ENCODE measurements at places on chromosomes 13 and 19. TPM values are rescaled to one million over a fixed set of nuclear protein-coding genes. Genes with fewer than 3 reads are reported as not detected.

DNA sequence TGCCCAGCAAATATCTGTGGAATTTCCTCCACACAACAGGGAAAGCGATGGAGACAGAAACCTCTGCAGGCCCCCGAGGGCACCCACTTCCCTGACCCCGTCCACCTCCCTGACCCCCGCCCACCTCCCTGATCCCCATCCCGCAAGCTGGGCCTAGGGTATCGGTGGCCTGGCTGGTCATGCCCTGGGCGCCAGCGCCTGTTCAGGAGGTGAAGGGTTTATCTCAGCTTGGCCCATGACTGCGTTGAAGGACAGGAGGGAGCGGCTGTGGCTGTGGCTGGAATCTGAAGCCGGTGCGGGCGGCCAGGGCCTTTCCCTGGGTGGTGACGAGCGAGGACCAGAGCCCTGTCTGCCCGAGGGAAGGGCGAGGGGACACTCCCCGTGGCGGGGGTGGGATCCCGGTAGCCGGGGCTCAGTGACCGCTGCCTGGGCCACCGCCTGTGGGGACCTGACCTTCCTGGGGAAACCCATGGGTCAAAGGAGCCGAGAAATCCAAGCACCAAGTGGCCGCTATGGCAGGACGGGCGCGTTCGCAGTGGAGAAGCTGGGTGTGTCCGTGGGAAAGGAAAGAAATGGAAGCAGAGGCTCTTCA, 20.7 kb downstream of the GAS6 start:
- DNase-seq, result no peak

- no peak for DNase-seq
Observed at GRCh38 chr19:2059422-2060201, 8.6 kb upstream of the MKNK2 start.

- no peak for DNase-seq
Observed at GRCh38 chr19:30488191-30488590, 116.0 kb downstream of the ZNF536 start.

DNA sequence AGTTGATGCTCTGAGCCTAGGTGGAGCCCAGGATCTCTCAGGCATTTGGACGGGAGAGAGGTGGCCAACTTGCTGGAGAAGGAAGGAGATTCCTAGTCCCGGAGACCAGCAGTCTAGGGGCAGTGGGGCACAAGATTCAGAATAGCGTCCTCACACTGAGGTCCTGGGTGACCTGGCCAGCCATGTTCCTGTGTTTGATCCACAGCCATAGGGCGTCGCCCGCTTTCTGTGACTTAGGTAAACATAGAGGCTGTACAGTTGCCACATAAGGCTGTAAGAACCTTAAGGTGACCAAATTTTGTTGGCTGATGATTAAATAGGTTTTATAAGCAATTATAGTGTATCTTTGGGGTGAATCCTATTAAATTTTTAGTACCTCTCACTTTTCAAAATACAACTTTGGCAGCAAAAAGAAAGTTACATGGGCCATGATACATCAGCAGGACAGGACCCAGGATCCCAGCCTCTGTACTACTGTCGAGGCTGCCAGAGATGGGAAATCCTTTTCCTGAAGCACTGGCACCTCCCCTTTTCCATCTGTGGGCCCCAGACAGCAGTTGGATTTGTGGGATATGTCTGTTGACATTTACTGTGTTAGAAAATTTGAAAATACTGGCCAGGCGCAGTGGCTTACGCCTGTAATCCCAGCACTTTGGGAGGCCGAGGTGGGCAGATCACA, 37.5 kb downstream of the TSSK6 start:
- DNase-seq, result no peak

- no peak for DNase-seq
Observed at GRCh38 chr13:32535115-32535514, 3.5 kb downstream of the N4BP2L2 start.

DNA sequence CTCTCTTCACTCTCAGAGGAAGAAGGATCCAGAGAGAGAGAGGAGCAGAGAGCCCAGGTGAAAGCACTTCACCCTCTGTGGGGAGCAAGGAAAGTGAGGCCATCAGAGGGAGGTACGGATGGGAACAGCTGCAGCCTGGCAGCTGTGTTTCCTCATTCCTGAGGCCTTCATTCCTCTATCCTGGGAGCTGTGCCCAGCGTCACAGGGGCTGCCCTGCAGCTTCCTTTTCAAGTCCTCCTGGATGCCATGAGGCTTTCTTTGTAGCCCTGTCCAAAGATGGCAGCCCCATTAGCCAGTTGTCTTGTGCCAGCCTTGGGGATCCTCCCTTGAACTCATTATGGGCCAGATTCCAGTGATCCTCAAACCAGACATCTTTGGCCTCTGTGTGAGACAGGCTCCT, 76.8 kb upstream of the PCDH8 start:
- peak; percentile 26 for DNase-seq

DNA sequence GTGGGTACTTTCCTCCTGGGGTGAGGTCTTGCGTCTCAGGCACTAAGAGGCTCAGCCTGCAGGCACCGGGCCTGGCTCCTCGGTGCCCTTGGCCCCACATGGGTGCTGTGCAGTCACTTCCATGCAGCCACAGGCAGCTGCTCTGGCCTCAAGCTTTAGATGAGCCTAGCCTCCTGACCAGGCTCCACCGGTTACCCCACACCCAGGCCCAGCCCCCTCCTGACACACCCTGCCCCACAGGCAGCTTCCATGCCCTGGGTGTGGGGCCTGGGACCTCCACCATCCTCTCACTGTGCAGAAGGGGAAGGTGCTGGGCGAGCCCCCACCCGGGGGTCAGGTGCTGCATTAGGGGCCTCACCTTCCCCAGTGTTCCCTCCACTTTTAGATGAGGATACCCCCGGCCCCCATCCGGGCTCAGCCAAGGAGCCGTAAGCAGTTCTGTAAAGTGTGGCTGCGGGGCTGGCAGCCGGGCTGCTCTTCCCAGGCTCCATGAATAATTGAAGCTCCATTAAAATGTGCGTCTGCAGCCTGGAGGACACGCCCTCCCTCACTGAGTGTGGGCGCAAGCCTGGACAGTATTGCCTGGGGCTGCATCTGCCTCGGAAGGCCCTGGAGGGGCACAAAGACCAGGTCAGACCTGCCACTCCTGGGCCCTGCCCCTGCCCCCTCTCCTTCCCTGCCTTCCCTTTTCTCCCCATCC, 72.5 kb upstream of the KCTD15 start:
- no peak for DNase-seq

DNA sequence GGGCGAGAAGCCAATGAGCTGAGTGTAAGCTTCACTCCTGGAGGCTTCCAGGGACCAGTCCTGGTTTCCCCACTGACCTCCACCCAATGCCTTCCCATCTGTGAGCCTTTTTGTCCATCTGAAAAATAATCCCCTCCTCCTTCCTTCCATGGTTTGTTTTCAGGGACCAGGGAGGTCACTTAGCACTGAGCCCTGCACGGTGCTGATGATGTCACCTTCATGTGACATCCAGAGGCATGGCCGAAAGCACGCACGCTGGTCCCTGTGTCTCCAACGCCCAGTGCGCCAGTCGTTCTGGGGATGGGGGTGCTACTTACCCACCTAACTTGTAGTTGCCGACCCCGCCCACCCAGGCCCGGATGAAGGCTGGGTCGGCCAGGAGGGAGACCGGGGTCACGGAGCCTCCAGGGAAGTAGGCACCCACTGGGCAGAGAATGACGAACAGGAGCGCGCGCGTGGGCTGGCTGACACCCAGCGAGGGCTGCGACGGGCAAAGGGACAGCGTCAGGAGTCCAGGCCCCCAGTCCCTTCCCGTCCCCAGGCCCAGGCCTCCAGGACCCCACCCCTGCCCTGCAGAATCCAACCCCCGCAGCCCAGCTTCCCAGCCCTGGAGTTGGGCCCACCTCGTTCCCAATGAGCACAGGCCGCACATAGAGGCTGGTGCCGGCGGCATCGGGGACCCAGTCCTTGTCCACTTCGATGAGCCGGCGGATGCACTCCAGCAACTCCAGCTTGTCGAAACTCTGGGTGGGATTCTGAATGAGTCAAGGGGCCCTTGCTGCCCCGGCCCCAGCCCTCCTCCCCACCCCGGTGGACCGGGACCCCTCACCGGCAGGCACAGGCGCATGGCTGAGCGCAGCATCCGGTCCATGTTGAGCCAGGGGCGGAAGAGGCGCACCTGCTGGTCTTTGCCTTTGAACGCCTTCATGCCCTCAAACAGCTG, 11.2 kb downstream of the BCAT2 start:
- DNase-seq, result no peak

DNA sequence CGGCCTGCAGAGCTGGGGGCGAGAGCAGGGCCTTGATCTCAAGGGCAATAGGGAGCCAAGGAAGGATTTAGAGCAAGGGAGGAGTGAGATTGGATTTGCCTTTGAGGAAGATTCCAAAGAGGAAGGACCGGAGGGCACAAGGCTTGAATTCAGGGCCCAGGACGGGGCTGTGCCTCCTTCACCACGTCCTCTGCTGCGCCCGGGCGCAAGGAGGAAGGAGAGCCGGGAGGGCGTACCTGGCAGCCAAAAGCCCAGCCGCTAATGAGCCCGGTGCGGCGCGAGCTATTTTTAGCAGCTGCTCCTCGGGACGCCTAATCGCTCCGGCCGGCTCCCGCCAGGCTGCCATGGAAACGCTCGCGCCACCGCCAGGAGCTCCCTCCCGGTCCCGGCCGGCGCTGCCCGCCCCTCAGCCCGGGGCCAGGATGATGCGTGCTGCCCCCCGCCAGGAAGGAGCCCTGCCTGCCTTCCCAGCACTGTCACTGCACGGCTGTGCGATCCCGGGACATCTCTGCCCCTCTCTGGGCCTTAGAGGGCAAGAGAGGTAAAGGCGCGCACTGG, 31.3 kb downstream of the TINCR start:
- peak; percentile 67 for DNase-seq

- DNase-seq, result no peak
Observed at GRCh38 chr13:70856711-70857110, 748.5 kb upstream of the KLHL1 start.

DNA sequence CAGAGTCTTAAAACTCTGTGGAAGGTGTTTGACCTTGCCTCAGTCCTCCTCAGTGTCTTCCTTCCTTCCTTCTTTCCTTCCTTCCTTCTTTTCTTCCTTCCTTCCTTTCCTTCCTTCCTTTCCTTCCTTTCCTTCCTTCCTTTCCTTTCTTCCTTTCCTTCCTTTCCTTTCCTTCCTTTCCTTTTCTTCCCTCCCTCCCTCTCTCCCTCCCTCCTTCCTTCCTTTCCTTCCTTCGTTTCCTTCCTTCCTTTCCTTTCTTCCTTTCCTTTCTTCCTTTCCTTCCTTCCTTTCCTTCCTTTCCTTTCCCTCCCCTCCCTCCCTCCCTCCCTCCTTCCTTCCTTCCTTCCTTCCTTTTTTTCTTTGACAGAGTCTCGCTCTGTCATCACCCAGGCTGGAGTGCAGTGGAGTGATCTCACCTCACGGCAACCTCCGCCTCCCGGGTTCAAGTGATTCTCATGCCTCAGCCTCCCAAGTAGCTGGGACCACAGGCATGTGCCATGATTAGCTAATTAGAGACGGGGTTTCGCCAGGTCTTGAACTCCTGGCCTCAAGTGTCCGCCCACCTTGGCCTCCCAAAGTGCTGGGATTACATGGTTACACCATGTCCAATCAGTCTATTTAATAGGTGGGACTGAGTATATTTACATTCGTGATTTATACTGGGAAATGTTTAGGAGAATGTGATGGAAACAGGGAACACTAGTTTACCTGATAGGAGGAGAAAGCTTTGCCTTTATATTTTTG, 16.3 kb downstream of the ZNF507 start:
- no peak for DNase-seq

- DNase-seq, result no peak
Observed at GRCh38 chr13:97658556-97658955, 224.6 kb downstream of the RAP2A start.

- no peak for DNase-seq
Observed at GRCh38 chr13:39862900-39863299, 207.4 kb downstream of the COG6 start.

DNA sequence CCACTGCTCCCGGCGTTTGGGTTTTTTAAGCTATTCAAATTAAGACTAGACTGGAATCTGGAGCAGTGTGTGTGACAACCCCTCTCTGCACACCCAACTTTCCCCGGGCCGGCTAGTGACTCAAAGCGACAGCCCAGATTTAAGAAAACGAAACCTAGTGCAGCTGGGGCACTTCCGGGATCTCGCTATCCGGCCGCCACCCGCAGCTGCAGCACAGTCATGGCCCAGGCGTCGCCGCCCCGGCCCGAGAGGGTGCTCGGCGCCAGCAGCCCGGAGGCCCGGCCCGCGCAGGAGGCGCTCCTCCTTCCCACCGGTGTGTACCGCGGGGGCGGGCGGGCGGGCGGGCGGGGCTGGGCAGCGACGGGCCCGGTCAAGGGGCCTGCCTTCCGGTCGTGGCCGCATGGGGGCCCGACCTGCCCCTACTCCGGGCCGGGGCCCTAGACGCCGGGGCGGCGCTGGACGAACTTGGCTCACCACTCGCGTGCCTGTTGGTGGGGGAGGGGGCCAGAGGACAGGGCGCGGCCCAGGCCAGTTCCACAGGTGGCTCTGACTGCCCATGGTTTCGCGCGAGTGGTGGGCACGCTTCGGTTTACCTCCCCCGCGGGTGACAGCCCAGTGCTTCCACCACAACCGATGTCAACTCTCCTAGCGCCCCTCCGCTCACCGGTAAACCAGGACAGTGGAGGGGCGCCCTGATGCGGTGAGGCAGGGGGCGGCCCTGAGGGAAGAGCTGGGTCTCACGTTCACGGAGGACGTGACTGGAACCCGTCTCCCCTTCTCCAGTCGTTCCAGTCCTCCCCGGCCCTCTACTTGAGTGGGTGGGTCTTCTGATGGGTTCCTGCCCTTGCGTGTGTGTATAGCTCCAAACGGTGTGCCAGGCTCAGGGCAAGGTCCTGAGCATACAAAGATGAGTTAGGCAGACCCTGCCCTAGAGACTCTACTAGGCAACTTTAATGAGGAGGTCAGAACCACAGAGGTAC, at the start of gene PHF11:
Gene PHF11, plus strand, starts transcription at position 171 of the 980 bp plus-strand sequence. Its CDS starts 49 bp downstream, at position 220.
- peak; percentile 70 for DNase-seq

DNA sequence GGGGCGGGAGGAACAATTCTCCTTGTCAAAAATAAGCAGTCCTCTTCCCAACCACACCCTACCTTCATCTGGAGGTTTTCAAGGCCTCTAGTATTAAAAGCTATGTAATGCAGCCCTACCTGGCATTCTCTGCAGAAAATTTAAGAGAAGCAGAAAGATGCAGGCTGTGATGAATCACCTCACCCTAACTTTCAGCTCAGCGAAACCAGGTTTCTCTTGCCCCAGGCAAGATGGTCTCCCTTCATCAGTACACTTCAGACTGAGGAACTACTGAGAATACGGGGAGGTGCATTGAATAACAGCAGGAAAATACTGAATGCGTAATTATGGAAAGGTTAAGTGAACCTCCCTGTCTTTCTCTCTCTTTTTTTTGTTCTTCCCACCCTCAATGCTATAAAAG, 437.6 kb upstream of the KLF12 start:
- DNase-seq, result no peak

- peak; percentile 69 for DNase-seq
Observed at GRCh38 chr19:41570639-41571112, 5.3 kb upstream of the CEACAM21 start.

GRCh38 chr13:58978331-58978730, 1185.4 kb downstream of the DIAPH3 start:
- no peak for DNase-seq

- no peak for DNase-seq
Observed at GRCh38 chr13:96629331-96629730, 364.9 kb downstream of the OXGR1 start.

- DNase-seq, result no peak
Observed at GRCh38 chr13:111213964-111214726, 99.0 kb downstream of the ARHGEF7 start.

- peak; percentile 92 for DNase-seq
Observed at GRCh38 chr19:6739390-6739882, at the start of gene TRIP10. TSS of gene TRIP10 (plus strand) at chr19:6739680. CDS start at chr19:6739762, 82 bp downstream.

Gene CEACAM1
- polyA plus RNA-seq, result 20.0 TPM

Gene LILRA6
- not detected for polyA plus RNA-seq

Gene LGALS14
- not detected for polyA plus RNA-seq

Gene OR7C1
- 0.36 TPM for polyA plus RNA-seq

Gene SIGLEC8
- not detected for polyA plus RNA-seq

Gene CYP2A7
- not detected for polyA plus RNA-seq

Gene SPINT2
- 58.0 TPM for polyA plus RNA-seq

Gene CABP5
- not detected for polyA plus RNA-seq

Gene ZNF416
- polyA plus RNA-seq, result 5.2 TPM
